Activated naive CD8-positive, alpha-beta T cell treated with anti-CD3 and anti-CD28 coated beads for 36 hours (primary cell): ENCODE measurements at places on chromosomes 6 and 20.

DNA sequence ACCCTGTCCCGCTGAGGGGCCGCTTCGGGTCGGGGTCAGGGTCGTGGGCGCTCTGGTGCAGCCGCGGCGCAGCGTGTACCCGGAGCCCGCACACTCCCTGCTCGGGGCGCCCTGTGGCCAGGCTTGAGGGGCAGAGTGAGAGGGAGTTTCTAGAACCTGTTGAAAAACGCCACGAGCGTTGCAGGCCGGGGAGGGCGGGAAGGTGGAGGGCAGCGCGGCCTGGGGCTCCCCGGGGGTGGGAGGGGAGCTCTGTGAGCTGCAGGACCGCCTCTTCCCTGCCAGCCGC lies 539 bp upstream of the BHLHE23 start:
- DNase-seq = no peak

DNA sequence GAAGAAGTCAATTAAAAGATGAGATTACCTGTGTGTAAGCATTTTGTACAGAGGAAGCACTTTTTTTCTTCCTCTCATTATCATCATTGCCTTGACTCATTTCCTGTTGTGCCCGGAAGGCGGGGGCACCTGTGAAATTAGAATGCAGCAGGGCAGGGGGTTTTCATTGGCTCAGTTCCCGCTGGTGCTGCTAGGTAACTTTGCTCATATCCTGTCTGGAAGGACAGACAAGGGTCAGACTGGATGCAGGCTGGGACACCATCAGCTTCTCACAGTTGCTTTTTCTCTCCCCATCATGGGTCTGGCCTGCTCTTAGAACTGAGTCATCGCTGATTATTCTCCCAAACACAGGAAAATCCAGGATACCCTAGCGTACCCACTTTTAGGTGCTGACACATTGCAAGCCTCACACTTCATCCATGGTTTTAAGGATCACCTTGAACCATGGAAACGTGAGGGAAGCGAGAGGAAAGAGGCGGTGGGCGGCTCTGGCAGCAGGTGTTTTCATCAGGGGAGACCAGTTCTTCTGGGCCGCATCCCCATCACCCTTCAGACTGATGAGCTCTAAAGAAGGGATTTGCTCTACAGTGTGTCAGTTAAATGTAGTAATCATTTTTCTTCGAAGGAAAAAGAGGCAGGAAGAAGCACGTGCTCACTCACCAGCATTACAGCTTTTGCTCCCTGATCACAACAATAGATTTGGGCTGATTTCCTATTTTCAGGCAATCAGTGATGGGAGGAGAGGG lies 195.7 kb upstream of the SASH1 start:
- DNase-seq = peak; percentile 64

- DNase-seq = no peak
These were observed 202.5 kb upstream of the ASCC3 start for GRCh38 chr6:101083533-101084175.

GRCh38 chr6:91860541-91861335 lies 1273.9 kb upstream of the MAP3K7 start:
- no peak for DNase-seq

GRCh38 chr6:112054001-112054400 lies at the start of gene CCN6:
Gene CCN6 (plus strand): TSS chr6:112054104. CDS start chr6:112054358, 254 bp downstream.
- DNase-seq = no peak

DNA sequence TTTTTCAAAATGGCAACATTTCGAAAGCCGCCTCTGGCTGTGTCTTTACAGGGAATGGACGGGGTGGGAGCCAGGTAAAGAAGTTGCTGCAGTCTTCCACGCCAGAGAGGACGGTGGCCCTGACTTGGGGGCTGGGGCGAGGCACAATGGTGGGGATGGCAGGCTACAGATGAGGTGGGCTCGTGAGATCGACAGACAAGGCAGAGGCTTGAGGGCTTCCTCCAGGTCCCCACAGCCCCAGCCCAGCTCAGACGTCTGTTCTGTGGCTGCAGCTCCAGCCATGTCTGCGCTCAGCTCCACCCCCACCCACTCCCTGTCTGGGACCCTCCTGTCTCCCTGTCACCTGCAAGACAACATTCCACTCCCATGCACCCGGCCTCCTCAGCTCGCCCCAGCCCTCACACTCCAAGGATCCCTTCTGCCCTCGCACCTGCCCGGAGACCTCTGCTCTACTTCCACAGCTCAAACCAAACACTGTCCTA lies 7.4 kb upstream of the C20orf144 start:
- no peak for DNase-seq
